Stimulated activated naive CD8-positive, alpha-beta T cell treated with anti-CD3 and anti-CD28 coated beads, Interleukin-15, amount 100 ng/mL, for 72 hours (primary cell): ENCODE measurements at places on chromosomes 2 and 18.
A peak's percentile ranks its signal among the peaks of the same experiment; 100 is the strongest.

DNA sequence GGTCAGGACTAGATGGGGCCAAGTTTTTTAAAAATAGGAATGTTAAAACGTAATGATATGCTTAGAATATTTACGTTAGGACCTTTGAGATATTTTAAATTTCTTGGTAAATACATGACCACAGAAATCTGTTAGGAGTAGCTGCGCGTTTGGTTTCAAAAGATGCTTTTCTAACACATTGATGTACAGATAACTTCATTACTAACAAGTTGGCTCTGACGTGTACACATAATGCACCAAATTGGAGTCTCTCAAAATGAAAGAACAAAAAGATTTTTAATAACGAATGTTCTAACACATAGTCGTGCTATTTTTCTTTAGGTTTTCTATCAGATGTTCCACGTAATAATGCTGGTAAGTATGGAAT, 608 bp downstream of the PHOSPHO2 start:
- DNase-seq, result no peak

DNA sequence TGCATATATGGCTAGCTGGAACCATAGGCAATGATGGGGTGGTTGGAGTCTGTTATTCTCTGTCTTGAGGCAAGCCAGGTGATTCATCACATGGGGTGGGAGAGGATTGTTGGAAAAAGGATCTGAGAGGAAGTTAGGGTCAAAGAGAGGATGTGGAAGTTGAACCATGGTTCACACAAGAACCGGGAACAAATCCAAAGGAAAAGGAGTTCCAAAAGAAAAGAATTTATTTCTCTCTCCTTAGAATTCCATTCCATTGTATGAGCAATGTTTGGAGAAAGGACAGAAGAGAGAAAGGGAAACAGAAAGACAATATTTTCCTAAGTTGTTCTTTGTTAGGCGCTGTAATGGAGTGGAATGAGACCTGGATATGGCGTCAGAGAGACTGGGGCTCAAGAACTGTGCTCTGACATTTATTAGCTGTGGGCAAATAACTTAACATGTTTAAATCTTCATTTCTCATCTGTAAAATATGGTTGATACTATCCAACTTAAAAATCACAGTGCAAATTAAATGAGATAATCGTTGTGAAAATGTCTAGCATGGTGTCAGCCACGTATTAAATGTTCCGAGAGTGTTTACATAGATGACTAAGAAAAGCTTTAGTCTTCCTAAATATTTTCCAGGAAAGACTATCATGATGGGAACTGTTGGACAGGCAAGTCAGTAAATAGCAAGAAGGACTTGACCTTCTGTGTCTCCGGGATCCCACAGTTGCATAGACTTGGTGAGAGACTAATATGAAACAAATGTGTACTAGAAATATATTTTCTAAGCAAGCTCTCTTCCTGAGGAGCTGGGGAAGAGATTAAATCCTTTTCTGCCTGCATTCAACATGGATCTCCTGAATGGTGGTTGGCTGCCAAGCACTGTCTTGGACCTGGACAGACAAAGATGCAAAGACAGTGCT, 71.4 kb downstream of the TRIB2 start:
- no peak for DNase-seq

DNA sequence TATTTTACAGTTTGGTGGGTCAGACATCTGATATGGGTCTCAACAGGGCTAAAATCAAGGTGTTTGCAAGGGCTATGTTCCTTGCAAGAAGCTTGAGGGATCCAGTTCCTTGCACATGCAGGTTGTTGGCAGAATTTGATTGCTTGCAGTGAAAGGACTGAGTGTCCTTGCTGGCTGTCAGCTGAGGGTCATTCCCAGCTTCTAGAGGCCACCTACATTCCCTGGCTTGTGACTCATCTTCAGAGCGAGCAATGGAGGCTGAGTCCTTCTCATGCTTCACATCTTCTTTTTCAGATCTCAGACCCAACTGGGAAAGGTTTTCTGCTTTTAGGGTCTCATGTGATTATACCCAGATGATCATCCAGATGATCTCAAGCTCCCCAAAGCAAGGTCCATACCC, 12.4 kb downstream of the MEX3C start:
- no peak for DNase-seq

DNA sequence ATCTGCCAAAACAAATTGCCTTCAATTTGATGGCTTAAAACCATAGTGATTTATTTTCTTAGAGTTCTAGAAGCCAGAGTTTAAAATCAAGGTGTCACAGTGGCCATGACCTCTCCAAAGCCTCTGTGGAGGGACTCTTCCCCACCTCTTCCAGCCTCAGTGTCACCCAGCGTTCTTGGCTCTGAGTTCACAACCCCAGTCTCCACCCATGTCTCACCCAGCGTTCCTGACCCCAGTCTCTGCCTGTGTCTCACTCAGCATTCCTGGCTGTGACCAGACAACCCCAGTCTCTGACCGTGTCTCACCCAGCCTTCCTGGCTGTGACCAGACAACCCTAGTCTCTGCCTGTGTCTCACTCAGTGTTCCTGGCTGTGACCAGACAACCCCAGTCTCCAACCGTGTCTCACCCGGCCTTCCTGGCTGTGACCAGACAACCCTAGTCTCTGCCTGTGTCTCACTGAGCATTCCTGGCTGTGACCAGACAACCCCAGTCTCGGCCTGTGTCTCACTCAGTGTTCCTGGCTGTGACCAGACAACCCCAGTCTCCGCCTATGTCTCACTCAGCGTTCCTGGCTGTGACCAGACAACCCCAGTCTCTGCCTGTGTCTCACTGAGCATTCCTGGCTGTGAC, 299.3 kb downstream of the GALR1 start:
- DNase-seq, result no peak

DNA sequence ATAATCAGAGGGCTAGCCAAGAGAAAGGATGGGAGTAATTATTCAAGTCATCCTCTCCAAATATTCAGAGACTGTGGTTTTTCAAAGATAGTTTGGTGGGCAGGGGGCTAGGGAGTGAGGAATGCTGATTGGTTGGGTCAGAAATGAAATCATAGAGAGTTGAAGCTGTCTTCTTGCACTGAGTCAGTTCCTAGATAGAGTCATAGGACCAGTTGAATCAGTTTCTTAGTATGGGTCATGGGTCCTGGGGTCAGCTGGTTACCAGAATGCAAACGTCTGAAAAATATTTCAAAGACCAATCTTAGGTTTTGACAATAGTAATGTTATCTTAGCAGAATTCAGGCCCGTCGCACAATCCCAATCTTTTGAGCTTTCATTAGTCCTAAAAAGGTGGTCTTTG, 171.4 kb upstream of the SPATS2L start:
- DNase-seq, result no peak

- DNase-seq, result no peak
Observed at GRCh38 chr2:90076311-90076710, 1384.8 kb downstream of the RPIA start.

- no peak for DNase-seq
Observed at GRCh38 chr18:57579934-57580333, 6.6 kb downstream of the FECH start.

GRCh38 chr2:150674283-150674682, 186.8 kb upstream of the RND3 start:
- no peak for DNase-seq

DNA sequence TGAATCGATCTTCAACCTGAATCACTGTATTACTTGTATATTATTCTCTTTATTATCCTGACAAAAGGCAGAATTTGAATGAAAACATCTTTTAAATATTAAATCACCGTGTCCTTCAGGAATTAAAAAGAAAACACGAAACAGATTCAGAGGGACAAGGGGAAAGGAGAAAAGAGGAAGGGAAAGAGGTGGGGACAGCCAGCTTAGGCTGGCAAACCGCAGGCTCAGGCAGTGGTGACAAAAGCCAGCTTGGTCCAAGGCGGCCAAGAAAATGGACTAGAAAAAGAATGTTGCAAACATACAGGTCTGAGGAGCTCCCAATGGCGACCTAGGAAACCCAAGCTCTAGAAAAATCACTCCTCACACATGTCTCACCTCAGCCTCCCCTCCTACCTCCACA, 6.8 kb downstream of the B4GALT6 start:
- DNase-seq, result no peak

GRCh38 chr18:76720683-76721082, 101.7 kb upstream of the ZNF236 start:
- DNase-seq, result no peak

DNA sequence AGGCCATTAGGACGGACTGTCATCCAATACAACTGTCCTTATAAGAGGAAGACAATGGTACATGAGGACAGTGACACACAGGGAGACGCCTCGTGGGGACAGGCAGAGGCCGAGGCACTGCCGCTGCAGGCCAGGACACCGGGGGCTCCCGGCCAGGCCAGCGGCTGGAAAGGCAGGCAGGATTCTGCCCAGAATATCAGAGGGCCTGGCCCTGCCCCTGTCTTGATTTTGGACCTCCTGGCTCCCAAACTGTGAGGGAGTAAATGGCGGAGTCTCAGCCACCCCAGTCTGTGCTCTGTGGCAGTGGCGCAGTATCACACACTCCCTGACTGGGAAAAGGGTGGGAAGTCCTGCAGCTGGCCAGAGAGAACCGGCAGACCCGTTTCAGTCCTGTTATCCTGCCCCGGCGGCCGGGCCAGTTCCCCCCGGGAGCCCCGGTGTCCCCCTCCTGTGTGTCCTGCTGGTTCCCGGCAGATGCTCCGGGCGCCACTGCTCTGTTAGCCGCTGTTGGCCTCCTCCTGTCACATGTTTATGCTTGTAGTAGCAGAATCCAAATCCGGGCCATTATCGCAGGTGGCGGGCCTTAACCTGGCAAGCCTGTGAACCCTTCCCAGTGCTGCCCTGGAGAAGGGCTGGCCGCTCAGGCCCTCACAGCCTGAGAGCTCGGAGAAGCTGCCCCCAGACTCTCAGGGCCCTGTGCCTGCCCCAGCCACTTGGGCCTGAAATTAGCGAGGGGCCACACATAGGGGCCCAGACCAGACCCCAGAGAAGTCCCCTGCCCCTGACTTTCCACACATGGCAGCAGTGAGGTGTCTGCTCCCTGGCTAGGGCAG, 31.4 kb upstream of the TAF1B start:
- peak; percentile 5 for DNase-seq

DNA sequence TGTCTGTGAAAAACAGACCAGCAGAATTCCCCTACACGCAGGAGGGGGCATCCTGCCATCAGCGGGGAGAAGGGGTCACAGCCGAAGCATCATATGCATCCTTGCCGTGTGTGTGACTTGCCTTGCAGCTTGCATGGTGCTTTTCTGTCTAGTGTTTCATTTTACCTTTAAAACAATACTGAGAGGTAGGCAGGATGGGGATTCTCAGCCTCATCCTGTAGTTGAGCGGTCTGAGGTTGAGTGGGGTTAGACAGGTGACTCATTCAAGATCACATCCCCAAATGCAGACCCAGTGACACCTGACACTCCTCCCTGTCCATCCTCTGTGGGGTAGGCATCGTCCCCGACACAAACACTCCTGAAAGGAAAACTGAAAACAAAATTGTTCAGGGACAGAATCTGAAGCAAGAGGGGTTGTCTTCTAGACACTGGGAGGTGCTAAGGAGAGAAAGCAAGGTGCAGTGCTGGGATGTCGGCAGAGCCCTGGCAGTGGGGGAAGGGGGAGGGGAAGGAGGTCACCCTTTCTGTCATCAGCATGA, 7.9 kb downstream of the ARL4C start:
- DNase-seq, result peak; percentile 87

GRCh38 chr2:165539985-165540384, 70.5 kb downstream of the CSRNP3 start:
- DNase-seq, result no peak

DNA sequence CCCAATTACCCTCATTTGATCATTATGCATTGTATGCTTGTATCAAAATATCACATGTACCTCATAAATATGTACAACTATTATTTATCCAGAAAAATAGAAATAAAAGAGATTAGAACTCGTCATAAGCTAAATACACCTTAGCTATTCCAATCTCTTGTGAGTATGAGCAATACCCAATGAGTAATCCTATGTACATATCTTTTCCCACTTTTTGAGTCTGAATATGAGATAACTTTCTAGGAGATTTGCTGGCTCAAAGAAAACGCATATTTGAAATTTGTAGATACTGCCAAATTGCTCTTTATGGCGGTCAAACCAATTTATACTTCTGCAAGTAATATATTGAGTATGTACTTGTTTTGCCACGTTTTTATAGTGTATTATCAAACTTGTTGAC, 24.1 kb downstream of the PRKD3 start:
- no peak for DNase-seq

DNA sequence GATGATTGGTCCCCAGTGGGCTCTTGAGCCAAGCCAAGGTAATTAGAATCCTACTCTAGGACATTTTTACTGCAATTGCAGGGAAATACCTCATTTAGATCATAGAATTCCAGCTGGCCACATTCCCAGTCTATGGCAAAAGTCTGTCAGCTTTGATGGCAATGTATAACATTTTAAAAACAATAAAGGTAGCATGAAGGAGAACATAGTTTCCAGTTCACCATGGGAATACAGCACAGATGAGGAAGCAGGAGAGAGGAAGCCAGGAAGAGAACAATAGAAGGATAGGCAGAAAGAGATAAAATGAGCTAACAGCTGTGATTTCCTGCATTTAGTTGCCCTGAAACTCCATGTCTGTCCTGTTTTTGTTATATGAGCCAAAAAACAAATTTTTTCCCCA, 897.3 kb upstream of the DDX18 start:
- DNase-seq, result no peak
